ENCODE measurements at places on chromosomes 5 and 9.

GRCh38 chr9:68678430-68678829, 26.6 kb upstream of the PIP5K1B start:
- H3K4me3 ChIP-seq: no peak overlapping the region
- no peak overlapping the region for H3K27ac ChIP-seq
- H3K27me3 ChIP-seq: no peaks in the 10 kb centered on the region
- no peak for DNase-seq

- H3K36me3 ChIP-seq: no peaks in the 10 kb centered on the region
- H3K27me3 ChIP-seq: no peaks in the 10 kb centered on the region
- H3K4me1 ChIP-seq: peaks cover 17% of the 10 kb centered on the region
Measured at GRCh38 chr9:36485647-36486328, 85.7 kb upstream of the RNF38 start.

DNA sequence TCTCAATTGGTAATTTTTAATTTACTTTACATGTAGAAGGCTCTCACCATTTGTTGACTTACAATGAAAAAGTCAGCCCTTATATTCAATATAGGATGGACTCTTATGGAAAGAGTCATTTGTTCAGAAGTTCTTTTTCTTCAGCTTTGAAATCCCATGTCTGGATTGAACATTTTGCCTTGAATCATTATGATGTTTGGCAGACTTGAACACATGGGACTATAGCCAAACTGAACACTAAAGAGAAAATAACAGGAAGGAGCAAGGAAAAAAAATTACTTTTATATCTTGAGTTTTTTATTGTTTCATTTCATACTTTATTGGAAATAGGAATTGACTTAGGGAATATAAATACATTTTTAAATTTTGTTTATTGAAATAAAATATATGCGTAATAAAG, 1503.0 kb downstream of the EFNA5 start:
- no peaks in the 10 kb centered on the region for H3K36me3 ChIP-seq
- no peak overlapping the region for H3K27ac ChIP-seq
- H3K27me3 ChIP-seq: no peaks in the 10 kb centered on the region
- DNase-seq: no peak

- no peaks in the 10 kb centered on the region for H3K4me1 ChIP-seq
- no peak overlapping the region for H3K27ac ChIP-seq
- no peak for DNase-seq
- H3K27me3 ChIP-seq: peaks cover 48% of the 10 kb centered on the region
Measured at GRCh38 chr5:51500-51823, 40.5 kb upstream of the PLEKHG4B start.

DNA sequence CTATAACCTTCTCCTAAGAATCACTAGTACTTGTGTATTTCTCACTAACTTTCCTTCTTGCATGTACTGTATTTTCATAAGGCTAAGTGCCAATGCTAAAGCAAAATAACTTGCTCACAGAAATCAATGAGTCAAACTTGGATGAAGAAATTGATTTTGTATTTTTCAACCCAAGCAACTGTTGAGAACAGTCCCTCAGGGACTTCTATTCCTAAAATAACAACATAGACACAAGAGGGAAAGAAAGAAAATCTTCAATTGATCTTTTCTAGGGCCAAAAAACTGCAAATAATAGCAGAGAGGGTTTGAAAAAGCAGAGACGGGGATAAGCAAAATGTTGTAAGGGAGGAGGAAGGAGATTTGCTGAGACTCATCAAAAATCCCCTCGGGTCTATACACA, 69.8 kb downstream of the HABP4 start:
- no peaks in the 10 kb centered on the region for H3K4me1 ChIP-seq
- H3K27me3 ChIP-seq: no peaks in the 10 kb centered on the region
- H3K36me3 ChIP-seq: no peaks in the 10 kb centered on the region

GRCh38 chr9:26789959-26790358, 102.6 kb downstream of the CAAP1 start:
- H3K27ac ChIP-seq: no peak overlapping the region
- H3K27me3 ChIP-seq: no peaks in the 10 kb centered on the region
- H3K4me3 ChIP-seq: no peak overlapping the region
- no peaks in the 10 kb centered on the region for H3K4me1 ChIP-seq
- DNase-seq: no peak
- no peaks in the 10 kb centered on the region for H3K36me3 ChIP-seq

DNA sequence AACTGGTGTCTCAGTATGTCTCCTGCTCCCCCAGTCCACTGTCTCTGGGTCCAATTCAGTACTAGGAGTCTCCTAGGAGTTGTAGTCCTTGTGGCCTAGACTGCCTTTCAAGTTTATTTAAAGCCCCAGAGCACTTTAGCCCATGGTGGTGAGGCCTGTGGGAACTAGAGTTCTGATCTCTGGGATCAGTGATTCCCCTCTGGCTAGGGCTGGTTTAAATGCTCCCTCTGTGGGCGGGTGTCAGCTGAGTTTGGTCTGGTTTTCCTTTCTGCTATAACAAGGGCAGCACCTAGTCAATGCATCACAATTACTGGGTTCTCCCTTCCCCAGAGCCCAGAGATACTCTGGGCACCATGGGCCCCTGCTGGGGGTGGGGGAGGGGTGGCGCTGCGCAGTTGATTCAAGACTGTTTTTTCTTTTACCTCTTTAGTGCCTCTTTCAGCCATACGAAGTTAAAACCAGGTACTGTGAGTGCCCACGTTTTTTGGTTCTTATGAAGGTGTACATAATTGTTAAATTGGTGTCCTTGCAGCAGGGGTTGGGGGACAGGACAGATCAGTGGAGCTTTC, 9.3 kb upstream of the SLC36A3 start:
- no peaks in the 10 kb centered on the region for H3K4me1 ChIP-seq
- no peak overlapping the region for H3K27ac ChIP-seq
- H3K4me3 ChIP-seq: no peak overlapping the region
- H3K27me3 ChIP-seq: no peaks in the 10 kb centered on the region
- no peak for DNase-seq

GRCh38 chr5:175550055-175550805, 71.9 kb downstream of the SFXN1 start:
- no peaks in the 10 kb centered on the region for H3K4me1 ChIP-seq
- H3K36me3 ChIP-seq: no peaks in the 10 kb centered on the region
- no peak for DNase-seq
- H3K4me3 ChIP-seq: no peak overlapping the region

- peaks cover 60% of the 10 kb centered on the region for H3K4me1 ChIP-seq
- no peak overlapping the region for H3K4me3 ChIP-seq
- H3K27ac ChIP-seq: peak overlapping the region; percentile 81
- H3K27me3 ChIP-seq: no peaks in the 10 kb centered on the region
Measured at GRCh38 chr5:115423541-115423940, 121.0 kb downstream of the FEM1C start.

DNA sequence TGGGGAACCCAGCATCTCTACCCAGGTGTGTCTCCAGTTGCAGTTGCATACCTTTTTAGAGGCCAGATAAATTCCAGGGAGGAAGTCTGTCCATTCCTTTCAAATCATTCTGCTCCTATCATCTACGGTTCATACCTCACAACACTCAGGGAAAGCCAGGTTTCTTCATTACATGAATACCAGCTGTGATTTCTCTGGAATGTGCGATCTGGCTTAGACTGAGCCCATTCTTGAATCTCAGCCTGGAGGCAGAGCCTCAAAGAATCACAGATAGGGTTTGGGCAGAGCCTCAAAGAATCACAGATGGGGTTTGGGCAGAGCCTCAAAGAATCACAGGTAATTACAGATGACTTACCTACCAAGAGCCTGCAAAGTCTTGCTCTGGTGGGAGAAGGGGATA, 7.2 kb downstream of the P4HA2 start:
- H3K4me1 ChIP-seq: peaks cover 49% of the 10 kb centered on the region
- no peak overlapping the region for H3K27ac ChIP-seq
- no peaks in the 10 kb centered on the region for H3K27me3 ChIP-seq
- H3K4me3 ChIP-seq: no peak overlapping the region
- no peaks in the 10 kb centered on the region for H3K36me3 ChIP-seq

- H3K27ac ChIP-seq: no peak overlapping the region
- H3K4me1 ChIP-seq: peaks cover 10% of the 10 kb centered on the region
- no peaks in the 10 kb centered on the region for H3K27me3 ChIP-seq
- H3K36me3 ChIP-seq: no peaks in the 10 kb centered on the region
- no peak for DNase-seq
Measured at GRCh38 chr9:27495480-27496134, 28.5 kb upstream of the IFNK start.

DNA sequence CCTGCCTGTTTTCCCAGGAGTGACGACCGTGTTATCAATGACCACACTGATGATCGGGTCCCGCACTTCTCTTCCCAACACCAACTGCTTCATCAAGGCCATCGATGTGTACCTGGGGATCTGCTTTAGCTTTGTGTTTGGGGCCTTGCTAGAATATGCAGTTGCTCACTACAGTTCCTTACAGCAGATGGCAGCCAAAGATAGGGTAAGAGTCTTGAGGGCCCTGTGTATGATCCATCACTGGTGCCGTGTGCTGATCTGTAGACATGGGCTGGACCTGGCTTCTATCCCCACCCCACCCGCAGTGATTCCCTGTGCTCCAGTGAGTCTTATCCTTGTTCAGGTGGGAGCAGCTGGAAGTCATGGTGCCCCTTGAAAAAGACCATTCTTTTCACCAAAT, 26.0 kb downstream of the GABRP start:
- H3K27ac ChIP-seq: no peak overlapping the region
- no peaks in the 10 kb centered on the region for H3K36me3 ChIP-seq
- no peak for DNase-seq
- H3K27me3 ChIP-seq: no peaks in the 10 kb centered on the region

- no peaks in the 10 kb centered on the region for H3K36me3 ChIP-seq
- no peaks in the 10 kb centered on the region for H3K27me3 ChIP-seq
- H3K4me3 ChIP-seq: no peak overlapping the region
Measured at GRCh38 chr5:146667633-146668272, 151.8 kb upstream of the GPR151 start.

DNA sequence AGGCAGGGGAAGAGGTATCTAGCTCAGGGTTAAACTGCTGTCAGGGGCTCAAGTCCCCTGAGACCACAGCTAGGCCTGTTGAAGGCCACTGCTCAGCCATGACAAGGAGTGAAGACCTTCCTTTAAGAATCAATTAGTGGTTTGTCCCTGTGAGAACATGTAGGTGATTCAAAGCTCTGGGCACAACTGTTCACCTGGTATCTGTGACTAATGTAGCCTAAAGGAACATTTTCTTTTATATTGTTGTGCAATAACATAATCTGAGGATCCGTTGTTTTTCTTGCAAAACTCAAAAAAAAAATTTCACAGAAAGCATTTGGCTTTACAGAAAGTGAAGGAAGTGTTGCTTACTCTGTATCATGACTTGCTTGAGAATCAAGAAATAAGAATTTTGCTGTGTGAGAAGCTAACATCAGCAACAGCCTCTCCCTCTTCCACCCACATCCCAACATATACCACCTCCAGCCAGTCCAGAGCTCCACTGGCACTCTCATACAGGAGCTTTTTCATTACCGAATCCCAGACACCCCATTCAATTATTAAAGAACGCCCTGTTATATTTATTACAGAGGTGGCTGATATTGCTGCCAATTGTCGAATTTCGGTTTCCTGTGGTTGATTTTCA, 807.0 kb downstream of the TLE4 start:
- no peaks in the 10 kb centered on the region for H3K4me1 ChIP-seq
- H3K27ac ChIP-seq: no peak overlapping the region
- H3K36me3 ChIP-seq: no peaks in the 10 kb centered on the region
- no peak for DNase-seq
- H3K27me3 ChIP-seq: no peaks in the 10 kb centered on the region

GRCh38 chr9:130441031-130441430, 3.7 kb upstream of the ASS1 start:
- peaks cover 11% of the 10 kb centered on the region for H3K4me1 ChIP-seq
- H3K4me3 ChIP-seq: no peak overlapping the region
- DNase-seq: no peak
- H3K27me3 ChIP-seq: no peaks in the 10 kb centered on the region
- no peaks in the 10 kb centered on the region for H3K36me3 ChIP-seq
- H3K27ac ChIP-seq: no peak overlapping the region

GRCh38 chr5:172561151-172561550, 79.9 kb upstream of the NEURL1B start:
- no peaks in the 10 kb centered on the region for H3K27me3 ChIP-seq
- H3K4me3 ChIP-seq: no peak overlapping the region
- no peak overlapping the region for H3K27ac ChIP-seq
- peaks cover 9% of the 10 kb centered on the region for H3K4me1 ChIP-seq
- H3K36me3 ChIP-seq: no peaks in the 10 kb centered on the region

DNA sequence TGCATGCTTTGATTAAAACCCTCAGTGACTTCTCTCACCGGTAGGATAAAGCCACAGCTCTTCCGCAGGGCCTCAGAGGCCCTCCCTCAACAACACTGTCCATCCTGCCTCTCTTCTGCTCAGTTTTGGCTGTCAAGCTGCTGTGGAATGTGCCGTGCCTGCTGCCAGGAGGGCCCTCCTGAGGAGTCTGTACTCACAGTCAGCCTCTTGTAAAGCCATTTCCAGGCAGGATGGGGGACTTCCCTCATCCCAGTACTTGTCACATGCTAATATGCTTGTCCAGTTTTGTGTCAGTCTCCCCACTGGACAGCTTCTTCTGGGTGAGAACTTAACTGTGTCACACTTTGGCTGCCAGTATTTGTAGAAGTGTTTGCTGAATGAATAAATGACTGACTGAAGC, 13.9 kb upstream of the DDX41 start:
- H3K4me3 ChIP-seq: no peak overlapping the region
- peaks cover 69% of the 10 kb centered on the region for H3K36me3 ChIP-seq
- H3K27ac ChIP-seq: no peak overlapping the region
- no peaks in the 10 kb centered on the region for H3K27me3 ChIP-seq
- DNase-seq: no peak

All from gastrocnemius medialis (tissue), 4 donors.